Stimulated activated CD4-positive, alpha-beta T cell treated with anti-CD3 and anti-CD28 coated beads, Interleukin-1b, Interleukin-23, amount 100 ng/mL, for 48 hours (primary cell): ENCODE measurements at places on chromosomes 13 and 19.

DNA sequence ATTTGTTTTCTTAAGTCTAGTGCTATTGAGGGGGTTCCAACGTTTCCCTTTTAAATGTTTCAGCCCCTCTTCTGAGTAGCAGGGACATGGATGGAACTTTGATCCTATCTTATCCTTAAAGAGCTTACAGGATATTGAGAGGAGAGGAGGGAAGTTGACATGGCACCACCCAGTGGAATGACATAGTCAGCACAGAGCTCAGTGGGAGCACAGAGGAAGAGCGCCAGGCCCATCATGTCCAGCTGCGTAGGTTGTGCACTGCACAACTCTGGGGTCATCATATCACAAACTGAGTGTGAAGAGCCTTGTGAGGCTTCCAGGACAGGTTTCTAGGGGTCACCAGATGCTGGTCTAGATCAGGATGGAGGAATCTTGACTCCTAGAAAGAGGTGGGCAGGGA is 4.6 kb upstream of the CDC42EP5 start:
- no peak for DNase-seq

DNA sequence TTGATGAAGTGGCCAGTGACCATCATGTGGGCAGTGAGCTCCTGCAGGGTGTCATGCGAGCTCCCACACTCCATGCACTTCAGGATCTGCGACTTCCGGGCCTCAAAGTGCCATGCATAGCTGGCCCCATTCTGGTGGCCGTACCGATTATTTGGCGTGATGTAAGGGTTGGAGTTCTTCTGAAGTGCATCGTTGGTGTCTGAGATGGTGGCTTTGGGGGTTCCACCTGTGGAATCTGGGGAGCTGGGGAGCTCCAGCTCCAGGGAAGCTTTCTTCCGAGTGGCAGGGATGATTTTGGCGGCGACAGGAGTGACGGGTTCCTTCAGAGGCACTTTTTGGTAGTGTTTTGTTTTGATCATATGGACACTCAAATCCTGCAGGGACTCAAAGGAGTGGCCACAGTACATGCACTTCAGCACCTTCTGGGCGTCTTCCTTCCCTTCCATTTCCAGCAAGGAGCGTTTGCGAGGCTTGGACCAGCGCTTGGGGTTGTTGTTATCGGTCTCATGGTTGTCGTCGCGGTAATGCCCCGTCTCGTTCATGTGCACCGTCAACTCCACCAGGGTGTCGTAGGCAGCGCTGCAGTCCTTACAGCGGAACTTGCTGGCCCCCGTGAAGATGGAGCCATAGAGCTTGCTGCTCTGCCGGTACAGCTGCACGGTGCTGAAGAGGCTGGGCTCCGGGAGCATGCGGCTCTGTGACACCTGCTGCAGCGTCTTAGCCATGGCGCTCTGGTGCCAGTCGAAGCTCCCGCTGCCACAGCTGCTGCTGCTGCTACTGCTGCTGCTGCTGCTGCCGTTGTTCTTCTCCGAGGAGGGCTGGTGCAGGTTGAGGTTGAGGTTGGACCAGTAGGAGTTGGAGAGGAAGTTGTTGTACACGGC is 70.4 kb downstream of the TSHZ3 start:
- no peak for DNase-seq

GRCh38 chr19:29321116-29321515 is 108.2 kb upstream of the UQCRFS1 start:
- no peak for DNase-seq

DNA sequence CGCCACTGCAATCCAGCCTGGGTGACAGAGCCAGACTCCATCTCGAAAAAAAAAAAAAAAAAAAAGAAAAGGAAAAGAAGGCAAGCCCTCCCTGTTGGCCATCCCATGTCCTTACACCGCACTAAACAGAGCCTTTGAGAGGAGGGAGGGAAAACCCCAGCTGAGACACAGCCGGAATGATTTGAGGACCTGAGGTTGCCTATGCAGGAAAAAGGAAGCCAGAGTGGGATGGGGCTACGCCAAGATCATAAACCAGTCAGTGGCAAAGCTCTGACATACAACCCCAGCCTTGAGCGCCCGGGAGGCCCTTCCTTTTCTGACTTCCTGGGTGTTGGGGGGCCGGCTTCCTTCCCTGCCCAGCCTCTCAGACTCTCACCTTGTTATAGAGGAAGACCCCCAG is 12.5 kb upstream of the CHERP start:
- DNase-seq = no peak

- no peak for DNase-seq
Observed at GRCh38 chr13:46339035-46339666, 47.9 kb downstream of the RUBCNL start.

DNA sequence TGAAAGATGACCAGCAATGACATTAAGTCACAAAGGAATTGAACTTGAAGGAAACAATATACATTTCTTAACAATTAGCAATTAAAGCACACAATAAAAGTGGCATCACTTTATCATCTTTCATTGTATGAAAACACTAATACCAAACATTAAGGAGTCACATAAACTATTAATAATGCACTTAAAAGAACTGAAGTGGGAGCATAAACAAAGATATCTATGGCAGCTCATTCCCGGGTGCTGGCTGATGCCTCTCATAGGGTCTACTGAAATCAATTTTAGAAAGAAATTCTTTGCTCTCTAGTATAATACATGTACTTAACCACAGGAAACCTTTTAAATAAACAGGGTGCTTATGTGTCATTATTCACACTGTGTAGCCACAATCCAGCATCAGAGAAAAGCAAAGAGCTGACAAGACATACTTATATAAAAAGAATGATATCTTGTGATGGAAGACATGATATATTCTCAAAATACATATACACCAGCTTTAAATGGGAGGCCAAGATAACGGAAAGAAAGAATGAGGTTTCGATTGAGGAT is 1207.8 kb downstream of the EFNB2 start:
- DNase-seq = no peak

DNA sequence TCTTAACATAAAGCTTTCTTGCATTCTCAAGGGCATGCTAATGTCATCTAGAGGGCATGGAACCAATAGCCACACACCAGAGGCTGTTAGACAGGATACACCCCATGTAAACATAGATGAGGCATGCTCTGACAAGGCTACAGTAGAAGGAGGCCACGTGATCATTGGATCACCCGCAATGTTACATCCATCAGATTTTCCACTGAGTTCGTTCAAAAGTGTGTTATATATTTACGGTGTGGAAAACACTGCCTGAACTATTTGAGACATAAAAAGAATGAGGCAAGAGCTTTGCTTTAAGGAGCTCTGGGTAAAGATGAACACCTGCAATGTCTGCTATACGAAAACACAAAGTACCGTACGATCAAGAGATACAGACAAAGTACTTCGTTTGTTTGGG is 817.5 kb upstream of the SLC10A2 start:
- no peak for DNase-seq

DNA sequence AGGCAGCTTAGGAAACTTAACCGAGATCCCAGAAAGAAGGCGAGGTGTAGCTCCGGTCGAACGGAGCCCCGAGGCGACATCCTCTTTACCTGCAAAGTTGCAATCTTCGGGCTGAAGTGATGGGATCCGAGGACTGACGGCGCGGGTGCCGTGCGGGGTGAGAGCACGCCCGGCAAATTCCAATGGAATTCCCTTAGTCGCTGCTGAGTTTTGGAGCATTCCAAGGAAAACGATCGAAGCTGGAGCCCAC is 141 bp downstream of the TRPC4 start:
- no peak for DNase-seq

GRCh38 chr19:28208745-28209144 is 1004.2 kb downstream of the UQCRFS1 start:
- DNase-seq = no peak

DNA sequence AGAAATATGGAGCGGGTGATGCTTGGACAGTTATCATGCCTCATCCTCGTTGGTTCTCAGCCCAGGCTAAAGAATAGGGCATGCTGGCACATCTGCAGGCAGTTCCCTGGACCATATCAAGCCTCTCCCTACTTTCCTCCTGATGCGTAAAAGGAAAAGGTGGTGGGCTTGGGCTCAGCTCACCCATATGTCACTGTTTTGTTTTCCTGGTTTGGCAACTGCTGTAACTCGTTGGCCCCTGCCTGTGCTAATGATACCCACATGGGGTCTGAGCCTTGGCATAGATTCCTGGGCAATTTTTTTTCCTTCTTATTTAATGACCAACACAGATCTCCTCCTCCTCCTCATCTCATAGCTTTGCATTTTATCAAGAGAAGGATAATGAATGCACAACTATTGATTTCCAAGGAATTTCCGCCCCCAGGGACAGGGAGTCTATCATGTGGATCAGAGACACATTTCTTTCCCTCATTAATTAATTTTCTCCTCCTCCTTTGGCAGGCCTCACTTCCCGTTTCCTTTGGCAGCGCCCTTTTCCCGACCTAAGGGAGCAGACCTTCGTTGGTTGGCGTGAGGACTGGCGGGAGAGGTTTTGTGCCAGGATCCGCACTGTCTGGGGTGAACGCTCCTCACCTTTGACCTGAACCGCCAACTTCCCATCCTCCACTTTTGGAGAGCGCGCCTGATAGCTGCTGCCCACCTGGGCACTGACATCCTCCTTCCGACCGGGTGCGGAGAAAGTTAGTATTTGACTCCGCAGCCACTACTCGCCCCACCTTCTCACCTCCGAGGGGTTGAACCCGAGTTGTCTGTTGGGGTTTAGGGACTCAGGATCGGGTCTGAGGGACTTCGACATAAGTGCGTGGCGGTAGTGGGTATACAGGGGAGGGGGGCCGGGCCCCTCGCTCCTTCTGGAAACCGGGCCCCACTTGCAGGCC is 3.4 kb upstream of the POU4F1 start:
- no peak for DNase-seq

GRCh38 chr19:4972509-4973230 is 3.8 kb downstream of the KDM4B start:
- no peak for DNase-seq

DNA sequence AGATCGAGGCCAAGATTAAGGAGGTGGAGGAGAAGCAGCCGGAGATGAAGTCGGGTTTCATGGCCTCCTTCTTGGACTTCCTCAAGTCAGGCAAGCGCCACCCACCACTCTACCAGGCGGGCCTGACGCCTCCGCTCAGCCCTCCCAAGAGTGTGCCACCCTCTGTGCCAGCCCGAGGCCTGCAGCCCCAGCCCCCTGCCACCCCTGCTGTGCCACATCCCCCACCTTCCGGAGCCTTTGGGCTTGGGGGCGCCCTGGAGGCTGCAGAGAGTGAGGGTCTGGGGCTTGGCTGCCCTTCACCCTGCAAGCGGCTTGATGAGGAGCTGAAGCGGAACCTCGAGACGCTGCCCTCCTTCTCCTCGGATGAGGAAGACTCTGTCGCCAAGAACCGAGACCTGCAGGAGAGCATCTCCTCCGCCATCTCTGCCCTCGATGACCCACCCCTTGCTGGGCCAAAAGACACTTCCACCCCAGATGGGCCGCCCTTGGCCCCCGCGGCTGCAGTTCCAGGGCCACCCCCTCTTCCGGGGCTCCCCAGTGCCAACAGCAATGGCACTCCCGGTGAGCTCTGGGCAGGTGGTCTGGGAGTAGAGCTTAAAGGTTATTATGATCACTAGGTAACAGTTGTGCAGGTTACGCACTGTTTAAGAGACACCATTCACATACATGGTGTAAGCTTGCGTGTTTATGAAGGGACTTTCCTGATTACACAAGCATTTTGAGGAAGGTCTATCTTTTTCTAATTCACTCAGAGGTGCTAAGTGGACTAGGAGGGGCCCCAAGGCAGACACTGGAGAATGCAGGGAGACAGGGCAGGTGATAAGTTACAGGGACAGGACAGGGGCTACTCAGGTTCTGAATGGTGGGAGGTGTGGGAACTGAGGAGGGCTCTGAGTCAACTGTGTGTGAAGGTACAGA is 8.7 kb downstream of the PRR12 start:
- no peak for DNase-seq

DNA sequence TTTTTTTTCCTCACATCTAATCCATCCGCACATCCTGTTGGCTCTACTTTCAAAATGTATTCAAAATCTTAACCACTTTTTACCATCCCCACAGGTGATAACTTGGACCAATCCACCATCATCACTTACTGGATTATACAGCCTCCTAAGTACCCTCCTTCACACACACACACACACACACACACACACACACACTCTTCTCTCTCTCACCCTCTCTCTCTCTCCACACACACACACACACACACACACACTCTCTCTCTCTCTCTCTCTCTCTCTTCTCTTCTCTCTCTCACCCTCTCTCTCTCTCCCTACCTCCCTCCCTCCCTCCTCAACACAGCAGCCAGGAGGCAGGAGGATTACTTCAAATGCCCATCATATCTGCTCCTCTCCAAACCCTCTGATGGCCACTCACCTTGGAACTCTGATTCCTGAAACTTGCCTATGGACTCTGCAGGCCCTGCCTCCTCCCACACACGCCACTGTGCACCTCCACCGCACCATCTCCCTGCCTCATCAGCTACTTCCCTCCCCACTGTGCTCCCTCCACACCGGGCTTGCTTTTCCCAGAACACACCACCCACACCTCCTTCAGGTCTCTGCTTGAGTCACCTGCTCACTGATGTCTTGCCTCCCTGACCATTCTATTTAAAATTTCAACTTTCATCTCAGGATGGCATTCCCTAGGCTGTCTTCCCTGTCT is 39.7 kb downstream of the RCBTB2 start:
- no peak for DNase-seq

GRCh38 chr13:79780240-79780639 is 299.3 kb downstream of the NDFIP2 start:
- DNase-seq = no peak

DNA sequence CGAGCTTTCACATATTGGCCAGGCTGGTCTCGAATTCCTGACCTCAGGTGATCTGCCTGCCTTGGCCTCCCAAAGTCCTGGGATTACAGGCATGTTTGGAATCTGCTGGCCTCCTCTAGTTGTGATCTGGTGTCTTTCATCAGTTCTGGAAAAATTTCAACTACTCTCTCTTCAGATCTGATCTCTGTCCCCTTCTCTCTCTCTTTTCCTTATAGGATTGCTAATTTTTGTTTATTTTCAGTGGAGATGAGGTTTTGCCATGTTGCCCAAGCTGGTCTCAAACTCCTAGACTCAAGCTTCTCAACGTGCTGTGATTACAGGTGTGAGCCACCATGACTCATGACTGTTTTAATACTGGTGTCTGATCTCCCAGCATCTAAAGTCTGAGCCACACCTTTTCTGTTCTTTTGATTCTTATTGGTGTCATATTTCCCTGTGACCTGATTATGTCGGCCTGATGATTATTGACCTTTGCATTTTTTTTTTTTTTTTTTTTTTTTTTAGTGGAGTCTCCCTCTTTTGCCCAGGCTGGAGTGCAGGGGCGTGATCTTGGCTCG is 10.4 kb upstream of the NANOS2 start:
- no peak for DNase-seq

- no peak for DNase-seq
Observed at GRCh38 chr19:7905268-7905667, 1.6 kb downstream of the MAP2K7 start.

GRCh38 chr13:51998723-51999509 is 12.3 kb downstream of the ATP7B start:
- no peak for DNase-seq

- DNase-seq = no peak
Observed at GRCh38 chr19:48183356-48183755, 12.9 kb downstream of the ZSWIM9 start.
